Left hindlimb (tissue), 1 donor: ENCODE measurements at places on chromosomes 12 and 14.
A peak's percentile ranks its signal among the peaks of the same experiment; 100 is the strongest.

- no peak for DNase-seq
Observed at GRCh38 chr14:50447461-50447860, 50.8 kb upstream of the CDKL1 start.

DNA sequence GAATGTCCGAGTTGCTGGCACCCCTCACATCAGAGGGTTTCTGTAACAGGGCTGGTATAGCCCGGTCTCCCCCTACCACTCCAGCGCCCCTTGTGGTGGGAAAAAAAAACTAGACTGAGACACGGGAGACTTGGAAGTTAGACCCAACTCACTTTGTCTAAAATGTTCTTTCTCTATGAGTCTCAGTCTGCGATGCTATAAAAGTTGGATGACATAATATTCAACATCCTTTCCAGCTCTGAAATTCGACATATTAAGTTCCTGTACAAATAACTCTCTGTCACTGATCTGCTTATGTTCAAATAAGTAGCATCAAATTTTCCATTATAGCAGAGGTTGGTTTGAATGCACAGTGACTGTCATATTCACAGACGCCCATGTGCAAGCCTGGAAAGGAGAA lies 25.7 kb upstream of the TC2N start:
- peak; percentile 57 for DNase-seq

DNA sequence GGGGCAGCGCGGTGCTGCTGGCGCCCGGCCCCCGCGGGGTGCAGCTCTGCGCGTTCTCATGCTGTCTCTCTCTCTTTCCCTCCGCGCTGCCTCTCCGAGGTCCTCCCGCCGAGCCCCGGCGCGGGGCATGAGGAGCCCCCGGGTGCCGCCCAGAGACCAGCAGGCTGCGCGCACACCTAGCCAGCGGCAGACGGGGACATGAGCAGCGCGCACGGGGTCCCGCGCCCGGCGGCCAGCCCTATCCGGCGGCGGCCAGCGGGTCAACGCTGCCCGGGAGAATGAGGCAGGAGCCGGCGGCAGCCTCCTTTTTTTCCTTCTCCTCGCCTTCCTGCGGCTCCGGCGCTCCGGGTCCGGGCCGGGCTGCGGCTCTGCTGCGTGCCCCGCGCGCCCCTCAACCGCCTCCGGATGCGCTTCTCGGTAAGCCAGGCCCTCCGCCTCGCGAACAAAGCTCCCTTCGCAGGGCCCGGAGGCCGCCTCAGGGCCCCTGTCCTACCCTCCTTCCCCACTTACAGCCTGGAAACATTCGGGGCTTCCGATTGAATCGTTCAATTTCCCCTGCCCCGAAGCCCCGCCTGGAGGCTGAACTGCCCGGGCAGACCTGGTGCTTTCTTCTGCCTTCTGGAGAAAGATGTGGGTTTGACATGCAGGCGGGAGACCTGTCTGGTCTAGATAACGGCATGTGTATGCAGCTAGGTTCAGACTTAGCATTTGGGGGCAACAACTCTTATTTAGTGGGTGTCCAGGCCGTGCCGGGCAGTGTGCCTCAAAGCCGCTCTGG lies at the start of gene TUNAR:
Gene TUNAR, plus strand, starts transcription at position 72 of the 778 bp plus-strand sequence.
- DNase-seq = no peak

DNA sequence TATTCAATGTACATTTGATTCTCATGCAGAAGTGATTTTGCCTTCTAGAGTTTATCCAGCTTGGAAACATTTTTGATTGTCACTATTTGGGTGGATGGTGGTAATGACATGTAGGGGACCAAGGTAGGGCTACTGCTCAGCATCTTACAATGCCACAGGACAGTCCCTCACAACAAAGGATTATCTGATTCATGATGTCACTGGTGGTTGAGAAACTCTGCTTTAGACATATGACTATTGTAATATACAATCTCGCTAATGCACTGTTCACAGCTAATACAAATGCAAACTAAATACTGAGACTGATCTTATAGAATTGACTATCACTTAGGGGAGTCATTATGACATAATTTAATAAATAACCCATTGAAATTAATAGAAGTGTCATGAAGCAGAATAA lies 60.4 kb upstream of the BTG1 start:
- DNase-seq = no peak

GRCh38 chr12:51216642-51217041 lies 1.2 kb downstream of the POU6F1 start:
- DNase-seq = no peak

DNA sequence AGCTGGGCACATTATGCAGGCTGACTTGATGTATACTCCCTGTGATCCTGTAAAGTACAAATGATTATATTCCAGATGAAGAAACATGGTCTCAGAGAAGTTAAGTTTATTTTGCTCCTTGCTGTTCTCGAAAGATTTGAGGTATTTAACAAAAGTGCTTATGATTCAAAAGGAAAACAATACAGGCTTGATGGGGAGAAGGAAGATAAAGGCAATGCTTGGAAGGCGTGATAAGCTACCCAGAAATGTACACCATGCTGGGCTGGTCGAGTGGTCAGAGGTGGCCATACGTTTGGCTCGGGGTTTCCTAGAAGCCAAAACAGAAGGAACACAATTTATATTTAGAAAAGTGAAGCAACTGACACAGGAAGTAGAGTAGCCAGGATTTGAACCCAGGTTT lies 201.0 kb downstream of the KTN1 start:
- DNase-seq = no peak

DNA sequence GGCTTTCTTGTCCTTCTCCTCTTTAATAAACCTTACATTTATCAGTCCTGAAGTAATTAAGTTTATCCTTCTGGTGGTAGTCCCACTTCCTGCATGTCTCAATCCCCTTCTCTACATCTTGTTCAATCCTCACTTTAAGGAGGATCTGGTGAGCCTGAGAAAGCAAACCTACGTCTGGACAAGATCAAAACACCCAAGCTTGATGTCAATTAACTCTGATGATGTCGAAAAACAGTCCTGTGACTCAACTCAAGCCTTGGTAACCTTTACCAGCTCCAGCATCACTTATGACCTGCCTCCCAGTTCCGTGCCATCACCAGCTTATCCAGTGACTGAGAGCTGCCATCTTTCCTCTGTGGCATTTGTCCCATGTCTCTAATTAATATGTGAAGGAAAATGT lies 79.3 kb downstream of the ZFC3H1 start:
- DNase-seq = no peak

GRCh38 chr14:25308244-25308643 lies 258.3 kb upstream of the STXBP6 start:
- no peak for DNase-seq

- DNase-seq = no peak
Observed at GRCh38 chr12:66270613-66271012, 31.7 kb upstream of the HELB start.

DNA sequence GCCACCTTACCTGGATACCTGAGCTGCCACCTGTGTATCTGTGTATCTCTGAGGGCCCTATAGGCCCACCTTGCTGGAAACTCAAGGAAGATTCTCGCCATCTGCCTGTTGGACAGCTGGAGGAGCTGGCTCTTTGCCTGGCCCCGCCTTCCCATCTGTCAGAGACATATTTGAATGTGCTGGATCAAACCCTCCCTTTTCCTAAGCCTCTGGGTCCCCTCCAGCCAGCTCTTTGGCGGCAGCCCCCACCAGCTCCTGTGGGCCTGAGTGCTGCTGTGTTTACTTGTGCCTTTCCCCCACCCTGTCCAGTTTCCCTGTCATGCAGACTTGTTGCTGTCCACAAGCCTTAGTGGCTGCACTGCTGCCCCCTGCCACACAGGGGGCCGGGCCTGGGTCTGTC lies 55.9 kb upstream of the SRSF5 start:
- DNase-seq = peak; percentile 86

DNA sequence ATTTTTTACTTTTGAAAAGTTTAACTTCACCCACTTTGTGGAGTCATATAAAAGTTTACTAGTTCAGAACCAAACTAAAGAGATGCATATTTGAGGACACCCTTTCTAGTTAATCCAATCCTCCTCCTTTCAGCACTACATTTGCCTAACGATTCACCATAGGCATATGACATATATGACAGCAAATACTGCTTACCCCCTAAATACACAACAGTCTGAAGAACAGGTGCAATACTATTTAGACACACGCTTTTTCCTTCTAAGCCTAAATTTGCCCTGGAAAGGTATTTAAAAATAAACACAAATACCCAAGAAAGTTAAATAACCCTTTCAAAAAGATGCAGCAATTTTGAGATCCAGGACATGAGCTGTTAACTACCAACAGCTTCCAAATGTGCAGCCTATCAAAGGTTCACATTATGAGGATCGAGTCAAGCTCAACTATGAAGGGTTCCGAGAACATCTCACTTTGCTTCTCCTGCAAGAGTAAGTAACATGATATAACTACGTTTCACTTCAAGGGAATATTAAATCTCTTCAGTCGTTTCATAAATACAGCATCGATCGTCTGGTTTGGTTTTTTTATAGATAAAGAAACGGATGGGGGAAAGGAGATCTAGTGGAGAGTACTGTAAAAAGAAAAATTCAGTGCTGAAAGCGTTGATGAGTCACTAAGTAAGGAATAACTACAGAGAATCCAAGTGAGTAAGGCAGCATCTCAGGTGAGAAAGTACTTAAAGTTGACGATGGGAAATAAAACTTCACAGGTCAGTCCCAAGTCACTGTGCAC lies 677 bp upstream of the AP4S1 start:
- DNase-seq = no peak

DNA sequence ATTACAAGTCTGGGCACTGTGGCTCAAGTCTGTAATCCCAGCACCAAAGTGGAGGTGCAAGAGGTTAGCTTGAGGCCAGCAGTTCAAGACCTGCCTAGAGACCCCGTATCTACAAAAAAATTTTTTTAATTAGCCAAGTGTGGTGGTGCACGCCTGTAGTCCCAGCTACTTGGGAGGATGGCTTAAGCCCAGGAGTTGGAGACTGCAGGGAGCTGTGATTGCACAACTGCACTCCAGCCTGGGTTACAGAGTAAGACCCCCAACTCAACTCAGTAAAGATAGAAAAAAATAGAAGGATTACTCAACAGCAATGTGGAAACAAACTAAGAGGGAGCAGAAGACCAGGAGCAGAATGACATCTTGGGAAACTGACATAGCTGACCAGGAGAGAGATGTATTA lies 13.3 kb downstream of the SBNO1 start:
- DNase-seq = no peak

DNA sequence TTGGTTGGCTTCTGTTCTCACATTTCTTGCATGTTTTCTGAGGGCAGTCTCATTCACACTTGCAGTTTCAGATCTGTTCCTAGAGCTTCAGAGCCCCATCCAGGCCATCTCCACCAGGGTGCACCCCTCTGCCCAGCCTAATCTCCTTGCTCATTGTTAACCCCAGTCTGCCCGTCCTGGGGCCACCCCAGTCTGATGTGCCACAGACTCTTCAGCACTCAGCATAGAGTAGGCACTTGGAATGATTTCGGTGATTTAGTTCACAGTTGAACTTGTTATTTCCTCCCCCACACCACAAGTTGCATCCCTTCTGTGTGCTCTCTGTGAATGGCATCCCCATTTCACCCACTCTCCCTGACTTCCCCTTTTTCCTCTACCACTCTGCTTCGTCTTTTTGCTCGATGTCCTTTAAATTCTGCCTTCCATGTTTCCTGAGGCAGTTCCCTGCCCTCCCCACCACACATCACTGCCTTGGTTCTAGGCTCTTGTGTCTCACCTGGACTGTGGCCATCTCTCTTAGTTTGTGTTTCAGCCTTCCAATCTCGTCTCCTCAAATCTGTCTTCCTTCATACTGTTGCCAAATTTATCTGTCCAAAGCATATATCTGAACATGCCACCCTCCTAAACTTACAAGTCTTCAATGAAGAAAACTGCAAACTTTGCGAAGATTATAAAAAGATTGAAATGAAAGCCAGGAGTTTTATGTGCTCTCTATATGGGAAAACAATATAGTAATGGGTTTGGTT lies 41.5 kb downstream of the ANO6 start:
- no peak for DNase-seq

DNA sequence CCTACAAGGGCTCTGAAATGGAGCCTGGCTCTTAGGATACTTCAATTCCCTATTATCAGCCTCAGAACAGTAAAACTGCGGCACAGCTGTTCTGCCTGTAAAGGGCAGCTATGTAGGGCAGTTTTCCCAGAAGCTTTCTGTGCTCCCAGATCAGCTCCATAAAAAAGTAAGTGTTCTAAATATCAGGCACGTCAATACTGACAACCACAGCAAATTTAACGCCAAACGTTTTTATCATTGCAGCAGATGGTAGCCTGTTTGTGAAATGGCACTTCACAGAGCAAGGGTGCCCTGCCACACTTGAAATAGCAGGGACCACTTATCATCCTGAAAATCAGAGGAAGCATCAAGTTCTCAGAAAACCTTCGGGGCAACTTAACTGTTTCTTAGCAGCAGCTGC lies 54.8 kb upstream of the PTHLH start:
- DNase-seq = no peak

DNA sequence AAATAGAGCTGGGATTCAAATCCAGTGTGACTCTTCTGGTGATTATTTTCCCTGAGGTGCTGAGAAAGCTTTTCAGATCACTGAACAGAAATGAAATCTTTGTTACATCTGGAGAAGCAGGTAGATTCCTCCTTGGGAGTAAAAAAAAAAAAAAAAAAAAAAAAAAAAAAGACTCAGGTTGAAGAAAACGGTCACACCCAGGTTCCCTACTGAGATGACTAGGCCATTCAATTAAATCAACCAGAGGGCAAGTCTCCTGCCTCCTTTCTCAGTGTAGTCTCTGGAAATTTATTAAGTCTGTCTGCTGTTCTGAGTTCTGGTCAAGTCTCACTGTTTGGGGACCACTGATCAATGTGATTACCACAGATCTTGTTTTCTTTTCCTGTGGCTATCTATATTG lies 24.0 kb downstream of the ARG2 start:
- no peak for DNase-seq

DNA sequence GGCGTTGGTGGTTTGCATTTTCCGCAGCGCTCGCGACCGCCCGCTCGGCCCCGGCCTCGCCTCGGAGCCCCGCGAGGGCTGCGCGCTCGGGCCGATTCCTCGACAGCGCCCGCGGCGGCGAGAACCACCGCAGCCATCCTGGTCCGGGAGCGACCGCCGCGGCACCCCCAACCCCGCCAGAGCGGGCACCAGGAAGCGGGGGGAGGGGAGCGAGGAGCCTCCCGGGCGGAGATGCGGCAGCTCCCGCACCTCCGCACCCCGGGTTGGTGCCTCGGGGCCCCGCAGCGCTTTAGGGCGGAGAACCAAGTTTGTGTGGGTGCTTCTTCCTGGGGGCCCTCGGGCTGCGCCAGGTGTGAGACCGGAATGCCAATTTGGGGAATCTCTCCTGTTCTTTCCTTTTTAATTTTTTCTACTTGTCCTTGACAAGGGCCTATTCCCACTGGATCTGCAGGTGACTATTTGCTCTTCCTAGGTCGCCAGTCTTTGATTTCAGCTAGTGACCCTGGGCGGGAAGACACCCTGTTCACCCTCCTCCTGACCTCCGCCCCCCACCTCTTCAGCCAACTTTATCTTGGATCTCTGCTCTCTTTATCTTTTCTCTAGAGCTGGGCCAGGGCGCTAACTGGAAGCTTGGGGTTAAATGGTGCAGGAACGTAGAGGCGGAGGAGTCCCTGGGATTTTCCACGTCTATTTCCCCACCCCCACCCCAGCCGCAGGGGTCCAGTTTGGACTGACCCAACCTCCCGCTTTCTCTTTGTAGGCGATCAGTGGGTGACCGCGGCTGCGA lies at the start of gene SOCS2:
Gene SOCS2, plus strand, starts transcription at position 751 of the 787 bp plus-strand sequence. CDS start 223 bp downstream, outside the sequence.
- peak; percentile 42 for DNase-seq

- no peak for DNase-seq
Observed at GRCh38 chr14:64702493-64703394, 1.5 kb upstream of the PLEKHG3 start.

GRCh38 chr12:113231235-113232088 lies 10.2 kb downstream of the TPCN1 start:
- DNase-seq = no peak
